Activated T-cell treated with anti-CD3 and anti-CD28 coated beads, Interleukin-2, amount 50 U/mL, for 48 hours (primary cell): ENCODE measurements at places on chromosomes 3 and 15.

DNA sequence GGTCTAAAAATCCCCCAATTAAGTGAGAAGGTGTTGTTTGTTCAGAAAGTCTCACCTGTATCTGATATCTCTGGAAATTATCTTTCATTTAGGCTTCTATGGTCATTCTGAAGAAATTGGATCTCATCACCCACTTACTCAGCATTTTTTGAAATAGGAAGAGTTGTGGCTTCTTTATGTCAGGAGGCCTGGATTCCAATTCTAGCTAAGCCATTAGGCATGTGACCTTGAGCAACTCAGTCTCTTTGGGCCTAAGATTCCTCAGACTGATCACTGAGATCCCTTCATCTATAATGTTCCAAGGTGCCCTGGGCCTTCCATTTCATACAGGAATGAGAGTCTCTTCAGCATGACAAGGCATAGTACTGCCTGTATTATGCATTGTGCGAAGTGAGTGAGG lies 70.3 kb downstream of the ARHGEF26 start:
- no peak for DNase-seq

- peak; percentile 66 for DNase-seq
Observed at GRCh38 chr3:169662132-169662842, 1.2 kb downstream of the MECOM start.

DNA sequence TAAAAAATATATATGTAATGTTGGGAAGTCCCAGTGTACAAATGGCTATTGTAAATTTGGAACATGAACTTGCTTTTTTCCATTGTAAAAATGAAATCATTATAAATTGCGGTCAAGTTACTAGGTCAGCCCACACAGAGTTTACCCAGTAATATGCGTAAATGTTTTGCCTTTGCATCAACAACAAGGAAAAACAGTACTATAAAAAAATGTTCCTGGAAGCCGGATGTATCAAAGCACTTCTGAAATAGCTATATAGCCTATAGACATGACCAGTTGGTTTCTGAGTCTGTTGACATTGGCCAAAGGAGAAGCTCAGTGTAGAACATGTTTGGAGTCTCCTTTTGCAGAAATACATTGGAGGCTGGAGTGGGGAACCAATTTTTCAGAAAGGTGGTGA lies 23.2 kb downstream of the CTNNB1 start:
- no peak for DNase-seq

DNA sequence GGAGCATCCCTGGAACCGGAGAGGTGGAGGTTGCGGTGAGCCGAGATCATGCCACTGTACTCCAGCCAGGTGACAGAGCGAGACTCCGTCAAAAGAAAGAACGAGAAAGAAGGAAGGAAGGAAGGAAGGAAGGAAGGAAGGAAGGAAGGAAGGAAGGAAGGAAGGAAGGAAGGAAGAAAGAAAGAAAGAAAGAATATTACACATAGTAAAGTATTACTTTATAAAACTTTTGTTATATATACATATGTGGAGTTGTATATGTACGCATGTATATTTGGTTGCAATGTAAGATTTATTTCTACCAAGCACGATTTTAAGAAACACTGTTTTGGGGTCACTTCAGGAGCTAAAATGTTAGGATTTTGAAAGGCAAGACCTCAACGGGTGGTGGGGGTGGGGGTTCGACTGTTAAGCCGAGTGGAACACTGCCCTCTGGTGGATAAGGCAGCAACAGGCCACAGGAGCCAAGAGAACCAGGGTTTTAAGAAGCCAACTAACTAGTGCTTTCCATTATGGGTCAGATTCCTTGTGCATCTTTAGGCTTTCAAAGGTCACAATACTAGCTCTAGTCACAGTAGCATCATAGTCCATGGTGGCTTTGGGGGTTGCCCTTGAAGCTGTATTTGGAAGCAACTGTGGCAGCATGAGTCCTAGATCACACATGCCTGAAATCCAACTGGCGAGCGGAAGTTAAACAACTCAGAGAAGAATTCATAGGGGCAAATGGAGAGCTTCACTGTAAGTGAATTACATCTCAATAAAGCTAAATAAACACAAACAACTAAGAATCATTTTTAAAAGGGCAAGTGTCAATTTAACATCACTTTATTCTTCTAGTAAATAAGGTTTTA lies 22.5 kb downstream of the GLB1 start:
- DNase-seq, result peak; percentile 82

DNA sequence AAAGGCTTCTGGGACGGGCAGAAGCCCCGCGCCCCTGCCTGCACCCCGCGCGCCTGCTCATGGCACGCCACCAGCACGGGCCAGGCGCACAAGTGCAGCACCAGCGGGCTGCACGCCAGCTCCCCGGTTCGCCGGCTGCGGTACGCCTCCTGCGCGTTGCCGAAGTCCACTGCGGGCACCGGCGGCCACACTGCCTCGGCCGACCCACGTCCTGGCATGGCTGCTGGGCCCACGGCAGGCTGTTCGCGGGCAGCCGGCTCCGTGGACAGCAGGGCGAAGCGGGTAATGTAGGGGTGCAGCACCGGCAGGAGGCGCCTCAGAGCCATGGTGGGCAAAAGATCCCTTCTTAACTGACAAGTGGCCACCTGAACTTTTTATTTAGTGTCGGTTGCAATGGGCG lies 34.8 kb downstream of the MCCC1 start:
- no peak for DNase-seq

DNA sequence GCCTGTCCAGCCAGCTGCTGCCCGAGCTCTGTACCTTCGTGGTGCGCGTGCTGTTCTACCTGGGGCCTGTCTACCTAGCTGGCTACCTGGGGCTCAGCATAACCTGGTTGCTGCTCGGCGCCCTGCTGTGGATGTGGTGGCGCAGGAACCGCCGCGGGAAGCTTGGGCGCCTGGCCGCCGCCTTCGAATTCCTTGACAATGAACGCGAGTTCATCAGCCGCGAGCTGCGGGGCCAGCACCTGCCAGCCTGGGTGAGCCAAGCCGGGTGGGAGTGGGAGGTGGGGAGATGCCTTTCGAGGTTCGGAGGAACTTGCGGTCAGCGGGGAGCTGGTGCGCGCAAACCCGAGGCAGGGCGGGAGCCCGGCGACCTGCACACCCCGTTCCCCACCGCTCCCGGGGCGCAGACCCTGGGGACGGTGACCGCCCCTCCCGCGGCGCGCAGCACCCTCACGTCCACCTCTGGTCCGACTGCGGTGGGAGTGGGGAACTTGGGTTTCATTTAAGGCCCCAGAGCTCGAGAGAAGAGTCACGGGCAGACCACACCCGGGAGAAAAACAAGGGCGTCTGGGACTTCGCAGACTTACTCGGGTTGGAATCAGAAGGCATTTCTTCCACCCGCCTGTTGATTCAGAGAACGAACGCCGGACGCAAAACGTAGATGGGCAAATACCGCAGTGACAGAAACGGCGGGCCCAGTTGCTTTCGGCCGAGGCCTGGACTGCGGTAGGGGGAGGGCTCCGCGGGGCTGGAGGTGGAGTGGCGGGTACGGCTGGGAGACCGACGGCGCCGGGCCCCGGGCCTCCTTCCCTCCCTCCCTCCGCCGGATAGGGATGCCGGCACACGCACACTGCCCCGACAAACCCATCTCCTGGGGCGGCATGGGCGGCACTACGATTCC lies 708 bp downstream of the ESYT3 start:
- DNase-seq, result no peak

DNA sequence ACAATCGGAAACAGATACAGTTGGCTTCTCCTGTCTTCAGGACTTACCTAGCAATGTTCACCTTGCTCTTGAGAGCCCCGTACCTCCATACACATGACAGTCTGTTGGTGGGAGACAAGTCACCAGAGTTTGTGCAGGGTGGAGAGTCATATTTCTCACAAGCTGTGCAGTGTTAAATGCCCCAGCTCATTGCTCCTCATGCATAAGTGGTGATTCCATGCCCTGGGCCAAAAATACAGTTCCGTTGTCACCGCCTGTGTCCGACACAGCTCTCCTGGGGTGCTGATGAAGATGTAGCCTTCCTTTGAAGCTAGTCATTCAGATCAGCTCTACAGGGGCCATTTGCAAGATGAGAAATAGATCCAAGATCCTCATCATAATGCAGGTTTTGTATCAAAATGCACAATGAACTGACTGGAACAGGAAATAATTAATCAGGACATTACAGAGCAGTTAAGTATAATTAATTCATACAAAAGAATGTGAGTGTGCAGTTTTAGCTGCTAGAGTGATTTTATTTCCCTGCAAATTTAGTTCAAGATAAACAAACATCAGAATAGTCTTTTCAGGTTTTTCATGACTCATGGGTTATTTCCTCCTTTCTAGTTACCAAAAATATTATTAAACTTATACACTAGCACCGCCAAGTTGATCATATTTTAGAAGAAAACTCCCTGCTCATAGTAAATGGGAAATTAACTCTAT lies 66.5 kb downstream of the CD47 start:
- no peak for DNase-seq

DNA sequence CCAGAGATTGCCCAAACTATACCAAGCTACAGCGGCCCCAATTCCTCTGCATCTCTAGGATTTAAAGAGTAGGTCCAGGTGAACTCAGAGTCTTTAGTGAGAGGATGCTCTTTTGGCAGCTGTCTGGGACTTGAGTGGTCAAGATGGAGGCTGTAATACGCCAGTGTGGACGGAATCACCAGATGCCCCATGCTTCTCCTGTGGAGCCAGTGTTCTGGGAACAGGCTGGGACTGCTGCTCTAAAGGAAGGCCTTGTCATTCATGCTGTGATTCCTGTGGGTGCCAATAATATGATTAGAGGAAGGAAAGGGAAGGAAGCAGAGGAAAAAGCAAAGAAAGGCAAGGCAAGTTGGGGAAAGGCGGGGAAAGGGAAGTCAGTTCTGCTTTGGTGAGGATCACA lies 17.4 kb upstream of the NOX5 start:
- DNase-seq, result no peak

- DNase-seq, result peak; percentile 48
Observed at GRCh38 chr3:48716508-48716981, 476 bp downstream of the IP6K2 start.

GRCh38 chr3:57393977-57394376 lies 101.5 kb upstream of the ASB14 start:
- no peak for DNase-seq

DNA sequence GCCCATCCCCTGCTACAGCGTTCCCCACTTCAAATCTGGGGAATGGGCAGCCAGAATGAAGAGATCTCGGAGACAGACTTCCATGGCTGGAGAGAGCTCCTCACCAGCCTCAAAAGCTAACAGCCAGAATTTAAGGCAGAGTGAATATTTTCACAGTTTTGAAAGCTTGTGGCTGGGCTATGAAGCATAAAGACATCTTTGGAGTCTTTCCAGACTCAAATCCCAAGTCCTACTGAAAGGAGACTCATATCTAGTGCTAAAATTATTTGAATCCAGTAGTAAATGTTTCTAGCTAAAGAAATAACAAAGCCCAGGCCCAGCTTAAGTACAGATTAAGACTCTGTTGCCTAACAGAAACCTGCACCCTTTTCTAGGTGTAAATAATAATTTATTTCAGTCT lies 628.4 kb upstream of the ALCAM start:
- DNase-seq, result no peak

DNA sequence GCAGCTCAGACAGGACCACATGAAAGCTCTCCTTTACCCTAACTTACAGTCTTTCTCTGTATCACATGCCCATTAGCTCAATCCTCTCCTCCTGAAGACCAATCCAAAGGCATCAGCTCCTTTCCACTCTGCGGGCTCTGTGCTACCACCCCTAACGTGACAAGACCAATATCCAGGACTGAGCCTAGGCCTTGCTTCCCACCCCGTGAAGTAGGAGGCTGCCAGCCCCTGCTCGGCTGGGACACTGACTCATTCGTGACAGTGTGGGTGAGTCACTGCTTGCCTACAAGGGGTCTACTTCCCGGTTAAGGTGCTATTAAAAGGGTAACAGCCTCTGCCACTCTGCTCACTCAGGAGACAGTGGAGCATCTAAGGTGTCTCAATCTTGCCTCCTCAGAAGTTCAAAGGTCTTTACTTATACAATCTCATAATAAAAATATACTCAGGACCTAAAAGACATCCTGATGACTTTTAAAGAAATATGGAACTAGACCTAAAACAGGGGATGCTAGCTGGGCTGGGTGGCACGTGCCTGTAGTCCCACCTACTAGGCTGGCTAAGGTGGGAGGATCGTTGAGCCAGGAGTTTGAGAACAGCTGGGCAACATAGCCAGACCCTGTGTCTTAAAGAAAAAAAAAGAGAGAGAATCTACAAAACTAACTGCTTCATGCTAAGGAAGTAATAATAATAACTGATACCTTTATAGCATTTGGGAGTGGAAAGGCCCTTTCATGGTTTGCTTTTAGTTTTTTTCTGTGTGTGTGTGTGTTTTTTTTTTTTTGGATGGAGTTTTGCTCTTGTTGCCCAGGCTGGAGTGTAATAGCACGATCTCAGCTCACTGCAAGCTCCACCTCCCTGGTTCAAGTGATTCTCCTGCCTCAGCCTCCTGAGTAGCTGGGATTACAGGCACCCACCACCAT lies 55.0 kb downstream of the TMEM44 start:
- peak; percentile 62 for DNase-seq

DNA sequence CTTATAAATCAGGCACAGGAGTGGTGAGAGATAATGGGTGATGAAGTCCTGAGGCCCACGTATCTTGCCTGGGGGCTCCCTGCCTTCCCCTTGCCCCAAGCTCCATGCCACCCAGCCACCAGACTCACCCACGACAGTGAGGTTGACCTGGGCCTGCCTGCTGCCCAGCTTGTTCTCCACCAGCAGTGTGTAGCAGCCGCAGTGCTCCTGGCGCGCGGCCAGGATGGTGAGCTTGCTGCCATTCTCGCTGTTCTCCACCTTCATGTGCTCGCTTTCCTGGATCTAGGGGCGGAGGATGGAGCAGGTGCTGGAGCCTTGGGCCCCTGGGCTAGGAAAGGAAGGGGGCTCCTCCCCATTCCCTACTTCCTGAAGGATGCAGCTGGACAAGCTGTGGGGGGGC lies 79.1 kb upstream of the HACD2 start:
- DNase-seq, result no peak

- no peak for DNase-seq
Observed at GRCh38 chr3:4703054-4703480, 209.9 kb downstream of the ITPR1 start.

DNA sequence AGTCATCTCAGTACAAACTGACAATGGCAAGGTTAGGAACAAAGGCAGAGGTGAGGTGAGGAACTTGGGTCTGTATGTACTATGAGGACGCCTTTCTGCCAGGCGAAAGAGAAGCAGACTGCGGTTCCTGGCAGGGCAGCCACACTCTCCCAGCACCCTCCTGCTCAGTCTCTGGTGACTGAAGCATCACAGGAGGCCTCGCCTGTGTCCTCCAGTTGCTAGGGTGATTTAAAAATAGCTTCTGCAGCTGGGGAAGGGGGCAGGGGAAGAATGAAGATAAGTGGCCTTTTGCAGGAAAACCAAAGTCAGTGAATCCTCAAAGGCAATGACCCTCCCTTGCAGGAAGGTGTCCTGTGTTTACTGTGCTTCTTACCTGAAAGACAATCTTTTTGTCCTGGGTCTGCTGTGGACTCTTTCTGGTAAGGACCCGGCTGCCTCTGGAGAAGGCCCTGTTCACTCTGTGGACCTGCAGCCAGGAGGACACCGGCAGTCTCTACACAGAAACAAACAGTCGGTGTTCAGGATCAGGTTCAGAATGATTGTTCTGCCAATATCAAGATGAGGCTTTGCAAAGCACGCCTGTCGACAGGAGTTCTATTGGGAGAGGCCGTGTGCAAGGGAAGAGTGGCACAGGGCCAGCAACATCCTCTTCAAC lies 65.7 kb upstream of the DGKG start:
- DNase-seq, result no peak
